ENCODE measurements at places on chromosomes 4 and X. TPM values are rescaled to one million over a fixed set of nuclear protein-coding genes. Genes with fewer than 3 reads are reported as not detected.

DNA sequence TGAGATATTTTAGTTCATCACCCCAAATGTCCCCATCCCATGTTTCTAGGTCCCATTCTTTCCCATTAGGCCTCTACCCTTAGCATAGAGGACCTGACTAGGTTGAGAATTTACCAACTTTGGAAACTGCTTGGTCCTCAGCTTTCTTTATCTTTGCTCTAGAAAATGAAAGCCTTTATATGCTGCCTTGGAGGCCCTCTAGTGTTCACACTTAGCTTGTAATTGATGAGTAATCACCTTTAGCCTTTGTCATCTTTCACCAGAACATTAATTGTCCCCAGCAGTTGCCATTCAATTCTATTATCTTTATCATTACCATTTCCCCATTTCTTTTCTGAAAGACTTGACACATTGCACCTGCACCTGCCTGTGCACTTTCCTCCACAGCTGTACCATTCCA is 589.2 kb upstream of the NR3C2 start:
- peak; percentile 49 for DNase-seq

GRCh38 chr4:8235224-8235623 is 34.3 kb upstream of the HTRA3 start:
- no peak for DNase-seq

DNA sequence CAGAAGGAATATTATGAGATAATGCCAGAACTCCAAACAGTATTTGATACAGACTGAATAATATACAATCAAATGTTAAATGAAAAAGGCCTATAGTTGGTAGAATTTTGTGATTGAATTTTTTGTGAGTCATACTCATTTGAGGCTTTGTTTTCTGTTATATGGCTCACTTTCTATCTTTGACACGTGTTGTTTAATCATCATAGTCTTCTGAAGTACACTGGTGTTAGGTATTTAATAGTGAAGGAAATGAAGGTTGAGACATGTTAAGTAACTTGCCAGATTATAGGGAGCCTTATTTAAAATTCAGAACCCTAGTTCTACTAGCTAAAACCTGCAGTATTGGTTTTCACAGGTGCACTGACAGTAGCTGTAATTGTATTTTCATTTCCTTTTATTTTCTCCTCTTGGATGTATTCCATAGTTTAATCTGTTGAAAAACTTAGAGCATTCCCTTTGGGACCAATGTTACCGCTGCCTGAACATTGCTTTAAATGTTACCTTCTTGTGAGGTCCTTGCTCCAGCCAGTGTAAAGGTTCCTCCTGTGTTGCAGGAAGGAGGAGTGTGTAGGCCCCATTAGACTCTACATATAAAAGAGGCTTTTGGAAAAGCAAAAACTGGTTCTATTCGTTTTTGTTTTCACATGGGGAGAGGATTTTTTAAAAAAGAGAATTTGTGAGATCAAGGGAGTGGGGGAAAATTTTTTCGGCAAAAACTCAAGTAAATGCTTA is 224.1 kb downstream of the ARHGAP10 start:
- DNase-seq, result no peak

DNA sequence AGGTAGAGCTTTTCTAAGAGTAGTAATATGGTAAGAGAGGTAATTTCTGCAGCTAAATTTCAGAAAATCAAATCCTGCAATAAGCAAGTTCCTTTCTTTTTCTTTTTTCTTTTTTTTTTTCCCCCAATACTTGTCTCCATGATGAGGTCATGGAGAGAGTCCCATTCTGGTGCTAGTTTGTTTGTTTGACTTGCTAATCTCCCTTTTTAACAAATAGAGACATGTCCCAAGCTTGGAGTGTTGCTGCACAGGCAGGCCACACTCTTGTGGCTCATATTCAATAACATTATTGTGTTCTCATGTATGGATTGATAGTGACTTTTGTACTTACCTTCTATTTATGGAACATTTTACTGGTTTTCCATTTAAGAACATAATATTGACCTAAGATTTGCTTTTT is 25.5 kb downstream of the PTPN13 start:
- no peak for DNase-seq

The TENM3 gene
- total RNA-seq, result 9.6 TPM

- peak; percentile 52 for DNase-seq
Measured at GRCh38 chrX:39613482-39613995, 484.2 kb downstream of the BCOR start.

GRCh38 chr4:10684631-10685030 is at the start of gene CLNK:
Gene CLNK, minus strand, starts transcription at chr4:10684768. Its CDS starts 16,899 bp downstream, at chr4:10667869.
- DNase-seq, result no peak

- no peak for DNase-seq
Measured at GRCh38 chr4:124868495-124868894, 156.0 kb upstream of the ANKRD50 start.

DNA sequence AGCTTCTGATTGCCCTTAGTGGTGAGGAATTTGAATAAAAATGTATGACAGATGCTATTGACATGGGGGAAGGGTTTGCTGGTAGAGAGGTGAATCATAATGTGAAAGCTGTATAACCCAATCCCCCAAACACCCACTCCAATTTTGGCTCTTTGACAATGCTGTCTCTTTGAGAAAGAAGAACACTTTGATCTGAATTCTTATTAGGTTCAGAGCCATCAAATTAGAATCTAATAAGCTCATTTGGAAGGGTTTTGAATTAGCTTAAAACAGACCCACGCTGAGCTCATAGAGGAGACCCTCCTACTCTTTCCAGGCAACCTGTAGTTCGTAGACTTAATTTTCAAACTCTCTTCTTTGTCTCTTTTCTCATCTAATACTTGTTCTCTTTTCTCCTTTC is 416.6 kb upstream of the ARX start:
- DNase-seq, result no peak

DNA sequence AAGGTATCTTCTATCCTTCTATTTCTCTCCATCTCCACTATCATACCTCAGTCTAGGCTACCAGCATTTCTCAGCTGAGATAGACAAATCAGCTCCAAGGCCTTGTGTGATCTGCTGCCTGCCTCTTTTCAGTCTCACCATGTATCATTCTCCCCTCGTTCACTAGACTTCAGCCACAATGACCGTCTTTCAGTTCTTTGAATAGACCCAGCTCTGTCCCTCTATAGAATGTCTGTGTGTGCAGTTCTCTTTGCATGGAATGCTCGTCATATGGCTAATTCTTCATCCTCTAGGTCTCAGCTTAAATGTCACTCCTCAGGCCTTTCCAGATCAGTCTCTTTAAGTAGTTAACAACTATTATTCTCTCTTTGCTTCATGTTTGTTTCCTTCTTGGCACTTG is 6.5 kb downstream of the IGBP1 start:
- DNase-seq, result no peak

The MAGEB10 gene
- not detected for total RNA-seq

The SPRY1 gene
- total RNA-seq, result 40.0 TPM

The KIAA1210 gene
- total RNA-seq, result not detected

All from body of pancreas (tissue), 4 donors.